ENCODE measurements at places on chromosomes 2 and 18.

GRCh38 chr18:5455674-5456073, 88.1 kb downstream of the EPB41L3 start:
- no peak for DNase-seq

- DNase-seq = no peak
These were observed 117.1 kb downstream of the CAPN13 start for GRCh38 chr2:30690126-30690561.

GRCh38 chr18:13048061-13048595, 57.0 kb downstream of the CEP192 start:
- DNase-seq = no peak

- no peak for DNase-seq
These were observed 22.2 kb upstream of the YES1 start for GRCh38 chr18:834082-834720.

GRCh38 chr2:64605026-64605471, 48.7 kb downstream of the SERTAD2 start:
- no peak for DNase-seq

DNA sequence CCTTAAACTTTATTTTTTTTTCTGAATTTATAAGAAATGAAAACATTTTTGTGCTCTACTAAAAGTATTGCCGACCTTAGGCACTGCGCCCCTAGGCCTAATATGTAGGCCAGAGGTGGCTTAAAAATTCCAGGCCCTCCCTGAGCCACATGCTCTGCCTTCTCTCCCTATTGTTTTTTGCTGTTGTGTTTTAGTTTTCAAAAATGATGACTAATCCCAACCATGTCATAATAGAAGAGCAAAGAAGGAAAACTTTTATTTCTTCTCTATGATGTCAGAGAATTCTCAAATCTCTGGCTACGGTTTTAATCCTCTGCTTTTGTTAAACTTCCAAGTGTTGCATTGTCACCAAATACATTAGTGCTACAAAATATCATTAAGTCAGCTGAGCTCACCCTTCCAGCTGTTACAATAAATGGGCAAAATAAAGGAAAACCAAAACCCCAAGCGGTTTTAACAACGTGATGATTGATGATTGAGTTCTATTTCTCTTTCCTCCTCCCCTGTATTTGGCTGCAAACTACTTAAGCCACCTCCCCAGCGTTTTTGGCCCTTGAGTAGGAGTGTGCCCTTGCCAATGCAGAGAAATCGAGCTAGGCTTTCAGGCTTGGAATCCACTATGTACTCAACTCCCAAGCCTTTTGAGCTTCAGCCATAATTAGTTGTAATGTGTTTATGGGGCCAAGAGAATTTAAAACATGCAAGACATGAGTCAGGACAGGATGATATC, 163.5 kb upstream of the POU3F3 start:
- DNase-seq = no peak

- DNase-seq = no peak
These were observed 20.8 kb upstream of the MAP4K4 start for GRCh38 chr2:101676674-101677073.

- no peak for DNase-seq
These were observed 644 bp upstream of the DYM start for GRCh38 chr18:49460976-49461601.

GRCh38 chr2:71858071-71858470, 289.6 kb downstream of the CYP26B1 start:
- no peak for DNase-seq

DNA sequence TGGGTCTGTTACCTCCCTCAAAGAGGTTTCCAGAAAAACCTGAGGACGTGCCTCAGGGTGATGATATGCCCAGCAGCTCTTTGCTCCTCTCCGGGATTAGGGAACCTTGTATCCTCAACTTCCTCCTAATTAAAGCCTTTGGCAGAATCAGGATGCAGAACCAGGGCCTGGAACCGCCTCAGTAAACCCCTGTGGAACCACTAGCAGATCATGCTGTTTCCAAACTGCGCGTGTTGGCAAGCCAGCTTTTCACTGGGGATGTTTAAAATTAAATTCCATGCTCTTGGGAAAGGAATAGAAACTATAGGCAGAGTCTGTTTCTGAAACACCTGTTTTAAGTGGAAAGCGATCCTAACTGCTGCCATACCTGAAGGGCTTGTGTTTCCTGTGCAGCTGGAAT, 26.4 kb downstream of the CRIM1 start:
- no peak for DNase-seq

DNA sequence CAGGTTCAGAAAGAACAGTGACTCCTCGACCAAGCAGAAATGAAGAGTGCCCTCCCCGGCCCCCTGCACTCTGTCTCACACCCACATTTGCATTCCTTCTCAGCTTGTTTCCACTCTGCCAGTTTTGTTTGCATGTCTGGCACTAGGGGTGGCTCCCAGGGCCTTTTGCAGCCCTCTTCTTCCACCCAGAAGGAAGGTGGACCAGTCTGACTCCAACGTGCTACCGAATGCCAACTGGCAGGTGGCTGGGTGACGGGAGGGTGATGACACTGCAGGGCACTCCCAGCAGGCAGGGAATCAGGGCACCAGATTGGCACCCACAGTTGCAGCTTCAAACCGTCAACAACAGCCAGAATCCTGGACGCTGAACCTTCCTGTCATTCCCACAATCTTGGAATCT, 371.1 kb downstream of the TXNL1 start:
- no peak for DNase-seq

GRCh38 chr2:68320118-68320641, 431 bp upstream of the CNRIP1 start:
- DNase-seq = no peak

DNA sequence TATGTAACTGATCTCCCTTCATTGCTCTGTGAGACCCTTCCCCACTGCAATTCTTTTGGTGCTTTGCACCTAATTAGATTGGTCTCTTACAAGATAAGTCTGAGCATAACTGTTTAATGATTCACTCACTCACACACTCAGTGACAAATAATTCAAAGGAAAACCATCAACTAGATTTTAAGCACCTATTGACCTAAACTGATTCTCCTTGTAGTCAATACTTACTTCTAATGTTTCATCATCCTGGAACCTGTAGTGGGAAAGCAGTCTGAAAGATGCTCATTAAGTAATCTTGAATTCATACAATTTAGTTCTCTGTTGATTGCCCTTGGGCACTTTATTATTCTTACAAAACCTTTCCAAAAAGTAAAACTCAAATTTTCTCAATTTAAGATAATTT, 74.3 kb upstream of the COL5A2 start:
- DNase-seq = no peak

- no peak for DNase-seq
These were observed at the start of gene KRTCAP3 for GRCh38 chr2:27441958-27442919. KRTCAP3 (plus strand) TSS chr2:27442381; CDS start chr2:27442413, 32 bp downstream.

DNA sequence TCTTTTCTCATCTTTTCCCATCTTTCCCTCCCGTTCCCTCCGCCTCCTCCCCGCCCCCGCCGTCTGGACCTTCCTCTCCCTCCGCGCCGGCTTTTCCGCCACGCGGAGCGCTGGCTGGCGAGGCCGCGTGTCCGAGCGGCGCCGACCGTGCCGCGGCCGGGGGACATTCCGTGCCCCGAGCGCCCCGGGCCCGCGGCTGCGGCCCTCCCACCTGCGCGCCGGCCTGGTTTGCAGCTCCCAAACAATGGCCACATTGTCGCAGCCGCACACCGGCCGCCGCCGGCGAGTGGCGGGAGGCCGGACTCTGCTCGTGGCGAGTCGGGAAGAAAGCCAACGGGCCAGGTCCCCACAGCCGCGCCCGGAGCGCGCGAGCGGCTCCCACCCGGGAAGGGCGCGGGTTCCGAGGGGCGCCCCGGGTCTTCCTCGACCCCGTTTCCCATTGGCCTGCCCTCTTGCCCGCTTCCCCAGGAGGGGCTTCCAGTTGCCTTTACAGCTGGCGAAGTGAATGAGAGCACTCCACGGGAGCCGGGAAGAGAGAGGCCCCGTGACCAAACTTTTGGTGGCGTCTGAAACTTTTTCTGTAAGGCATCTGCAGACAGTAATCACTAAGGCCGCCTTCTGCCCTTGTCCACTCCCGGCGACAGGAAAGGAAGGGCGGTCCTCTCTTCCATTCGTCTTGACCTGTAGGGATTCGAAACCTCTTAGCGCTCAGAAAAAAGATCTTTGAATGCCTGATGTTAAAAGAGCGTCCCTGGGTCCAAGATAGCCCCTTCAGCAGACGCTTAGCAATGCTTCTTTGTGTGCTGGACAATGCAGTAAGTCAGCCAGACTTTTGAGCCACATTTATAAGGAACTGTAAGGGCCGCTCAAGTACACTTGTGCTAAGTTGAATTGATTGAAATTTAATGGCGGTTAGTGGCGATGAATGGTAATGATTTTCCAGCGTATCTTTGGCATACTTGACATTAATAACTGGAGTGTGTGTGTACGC, 6.2 kb downstream of the GLI2 start:
- DNase-seq = no peak

DNA sequence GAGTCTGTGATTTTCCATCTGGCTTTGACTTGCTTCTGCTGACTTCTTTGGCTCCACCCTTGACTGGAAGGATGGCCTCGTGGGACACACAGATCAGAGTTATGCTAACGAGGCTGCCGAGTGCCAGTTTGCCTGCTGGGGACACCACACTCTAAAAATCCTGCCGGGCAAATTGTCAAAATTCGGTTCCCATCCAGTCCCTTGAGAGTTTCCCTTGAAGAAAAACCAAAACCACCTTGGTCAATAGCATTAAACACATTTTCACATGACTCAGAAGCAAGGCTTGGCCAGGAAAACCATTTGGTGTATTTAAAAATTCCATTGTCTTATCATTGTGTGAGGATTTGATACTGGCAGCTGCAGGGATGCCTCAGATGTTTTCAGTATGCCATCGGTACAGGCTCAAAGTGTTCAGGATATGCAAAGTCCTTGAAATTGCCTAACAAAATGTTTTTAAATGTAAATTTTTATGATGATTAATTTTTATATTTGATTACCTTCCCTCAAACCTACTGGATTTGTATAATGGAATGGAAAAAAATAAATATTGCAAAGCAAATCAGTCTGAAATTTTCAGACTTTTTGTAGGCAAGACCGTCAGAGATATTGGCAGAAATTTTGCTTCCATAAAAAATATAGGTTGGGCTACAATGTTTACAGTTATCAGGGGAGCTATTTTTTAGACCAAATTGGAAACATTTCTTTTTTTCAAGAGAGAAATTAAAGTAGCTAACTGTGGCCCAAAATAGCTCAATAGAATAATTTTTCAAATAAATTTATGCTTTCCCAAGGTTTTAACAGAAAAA, 41.6 kb downstream of the KCNE4 start:
- no peak for DNase-seq

DNA sequence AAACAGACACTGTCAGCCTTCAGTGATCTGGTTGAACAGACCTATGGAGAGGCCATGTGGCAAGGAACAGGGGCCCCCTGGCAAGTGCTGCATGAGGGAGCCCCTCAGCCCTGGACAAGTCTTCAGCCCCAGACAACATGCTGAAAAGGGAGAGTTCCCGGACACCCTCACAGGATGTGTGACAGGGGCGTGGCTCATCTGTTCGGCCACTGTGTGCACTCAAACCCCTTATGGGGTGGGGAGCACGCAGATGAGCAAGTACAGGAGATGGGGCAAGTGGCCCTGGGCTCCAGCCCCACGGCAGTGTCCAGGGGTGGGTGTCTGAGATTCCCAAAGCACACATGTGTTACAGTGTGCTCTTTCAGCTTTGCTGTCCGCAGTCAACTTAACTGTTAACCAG, 35.4 kb upstream of the MPPE1 start:
- no peak for DNase-seq

DNA sequence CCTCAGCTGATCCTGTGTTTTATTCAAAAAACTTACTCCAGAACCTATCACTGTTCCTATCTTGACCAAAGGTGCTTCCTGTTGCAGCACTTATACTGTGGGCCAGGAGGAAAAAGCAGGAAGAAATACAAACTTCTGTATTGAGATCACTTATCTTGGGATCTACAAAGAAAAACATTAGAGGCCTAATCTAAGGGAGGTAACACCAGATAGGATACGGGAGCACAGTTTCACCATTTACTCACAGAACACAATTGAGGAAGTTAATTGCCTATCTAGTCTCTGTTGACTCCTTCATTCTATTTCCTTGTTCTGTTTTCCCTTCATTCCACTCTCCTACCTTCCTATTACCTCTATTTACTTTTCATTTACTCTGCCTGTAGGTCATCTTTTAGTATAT, 287.2 kb upstream of the LINC00305 start:
- DNase-seq = no peak

Data from stimulated activated CD8-positive, alpha-beta memory T cell treated with anti-CD3 and anti-CD28 coated beads, Interleukin-7, amount 100 ng/mL, for 24 hours (primary cell).